Fibroblast of skin of scalp (primary cell): ENCODE measurements at places on chromosomes 5 and 9.

DNA sequence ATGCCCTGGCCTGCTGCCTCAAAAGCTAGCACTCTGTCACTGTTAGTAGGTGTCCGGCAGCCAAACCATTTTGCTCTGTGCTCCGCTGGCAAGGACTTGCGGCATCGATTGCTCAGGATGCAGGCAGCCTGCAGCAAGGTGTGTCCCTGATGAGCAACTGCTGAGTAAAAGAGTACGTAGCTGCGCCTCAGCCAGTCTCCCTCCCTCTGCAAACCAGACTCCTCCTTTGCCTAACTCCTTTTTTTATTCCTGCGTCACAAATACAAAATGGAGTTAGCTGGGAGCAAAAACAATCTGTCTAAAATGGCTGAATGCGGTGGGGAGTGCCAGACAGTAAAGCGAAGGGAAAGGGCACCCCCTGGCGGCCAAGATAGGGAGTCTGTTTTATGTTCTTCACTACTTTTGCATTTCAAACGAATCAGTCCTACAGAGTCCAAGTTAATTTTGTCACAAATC lies 61.1 kb downstream of the DIAPH1 start:
- peak; percentile 98 for DNase-seq

GRCh38 chr5:123080215-123080614 lies 8.8 kb upstream of the PRDM6 start:
- no peak for DNase-seq

- DNase-seq = no peak
Observed at GRCh38 chr5:38718771-38719391, 126.9 kb upstream of the OSMR start.

- peak; percentile 40 for DNase-seq
Observed at GRCh38 chr9:14722391-14723035, at the start of gene CER1. TSS of gene CER1 (minus strand) at chr9:14722733. CDS start at chr9:14722672, 61 bp downstream.

DNA sequence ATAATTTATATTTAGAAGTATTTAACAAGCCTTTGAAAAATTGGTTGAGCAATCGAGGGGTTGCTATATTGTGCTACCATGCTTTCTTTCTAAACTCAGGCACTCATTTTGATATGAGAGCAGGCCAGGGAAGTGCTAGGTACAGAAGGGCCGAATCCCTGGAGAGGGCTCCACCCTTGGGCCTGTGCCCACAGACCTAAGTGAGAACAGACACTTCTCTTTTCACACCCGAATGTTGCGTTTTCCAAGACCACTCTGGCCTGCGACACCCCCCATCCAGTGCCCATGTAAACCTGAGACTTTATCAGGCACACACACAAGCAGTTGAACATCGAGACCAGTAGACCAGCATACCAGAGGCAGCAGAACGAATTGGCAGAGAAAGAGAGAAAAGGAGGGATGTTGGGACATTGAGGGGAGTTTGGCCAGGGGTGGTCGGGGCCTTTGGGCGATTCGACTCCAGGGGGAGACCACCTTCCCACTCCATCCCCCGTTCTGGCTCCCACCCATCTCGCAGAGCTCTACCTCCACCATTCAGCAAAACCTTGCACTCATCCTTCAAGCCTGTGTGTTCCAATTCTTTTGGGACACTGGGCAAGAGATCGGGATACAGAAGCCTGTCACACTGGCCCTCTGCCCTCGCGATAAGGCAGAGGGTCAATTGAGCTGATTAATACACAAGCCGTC lies 134.8 kb downstream of the FBXO4 start:
- DNase-seq = no peak
